ENCODE measurements at places on chromosomes 4 and X.

DNA sequence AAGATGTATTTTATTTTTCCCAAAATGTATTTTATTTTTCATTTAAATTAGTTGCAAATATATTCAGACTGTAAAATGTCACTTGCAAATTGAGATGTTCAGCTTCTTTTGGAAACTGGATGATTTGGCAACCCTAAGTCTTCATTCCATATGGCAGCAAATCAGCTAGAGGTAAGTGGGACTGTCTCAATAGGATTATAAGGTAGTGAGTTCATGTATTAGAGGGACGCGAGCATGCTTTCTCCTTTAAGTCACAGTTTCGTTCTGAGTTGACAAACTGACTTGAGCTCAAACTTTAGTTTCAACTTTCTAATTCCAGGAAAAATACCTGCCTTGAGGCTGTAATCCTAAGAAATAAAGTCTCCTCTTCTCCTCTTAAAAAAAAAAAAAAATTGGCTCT, 44.2 kb upstream of the TMEM131L start:
- DNase-seq, result no peak

DNA sequence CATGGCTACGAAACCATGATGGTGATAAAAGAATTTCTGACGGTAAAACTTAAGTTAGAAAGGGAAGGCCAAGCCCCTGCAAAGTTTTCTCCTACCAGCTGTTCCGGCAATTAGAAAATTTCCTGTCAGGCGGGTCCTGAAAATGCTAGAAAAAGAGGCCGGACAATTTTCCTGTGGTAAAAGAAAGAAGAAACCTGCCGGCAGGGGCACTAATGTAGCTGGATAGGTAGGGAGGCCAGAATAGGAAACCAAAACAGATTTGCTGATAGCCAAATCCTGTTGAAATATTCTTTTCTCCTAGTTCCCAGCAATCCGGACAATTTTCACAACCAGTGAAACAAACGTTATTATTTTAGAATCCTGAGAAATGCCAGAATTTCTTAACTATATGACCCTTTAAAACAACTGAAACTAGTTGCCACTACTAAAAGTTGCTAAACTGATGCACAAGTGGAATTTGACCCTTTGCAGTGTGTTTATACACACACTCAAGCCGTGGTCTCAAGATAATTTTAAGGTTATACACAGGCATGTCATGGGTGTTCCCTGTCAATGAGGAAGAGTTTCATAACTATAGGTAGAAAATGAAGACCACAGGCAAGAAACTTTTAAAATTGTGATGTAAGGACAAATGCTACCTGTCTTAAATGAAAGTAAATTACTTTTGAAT, 47.7 kb downstream of the RPS6KA3 start:
- DNase-seq, result no peak

GRCh38 chrX:35244796-35245508, 302.4 kb downstream of the FAM47B start:
- DNase-seq, result no peak

GRCh38 chrX:22135994-22136684, 104.0 kb downstream of the PHEX start:
- peak; percentile 58 for DNase-seq

DNA sequence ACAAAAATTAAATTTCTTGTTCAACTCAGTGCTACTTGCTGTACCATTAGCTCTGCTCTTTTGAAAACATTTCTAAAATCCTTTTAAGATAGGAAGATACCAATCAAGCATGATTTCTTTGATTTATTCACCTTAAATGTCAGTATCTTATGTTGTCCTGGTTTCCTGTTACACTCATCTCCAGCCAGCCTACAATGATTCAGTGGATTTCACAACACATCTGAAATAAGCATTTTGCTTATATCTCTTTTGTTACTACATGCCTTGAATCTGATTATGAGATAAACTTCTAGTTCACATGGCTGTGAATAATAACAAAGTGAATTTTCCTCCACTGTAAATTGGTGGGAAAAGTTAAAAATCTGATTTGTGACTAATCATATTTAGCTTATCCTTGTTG, 112.5 kb upstream of the BMP3 start:
- DNase-seq, result peak; percentile 32

- no peak for DNase-seq
These were observed 8.3 kb downstream of the GAB3 start for GRCh38 chrX:154742613-154743012.

GRCh38 chr4:138053641-138054301, 188.4 kb downstream of the SLC7A11 start:
- peak; percentile 95 for DNase-seq

- DNase-seq, result peak; percentile 62
These were observed 51.7 kb downstream of the HAND2 start for GRCh38 chr4:173478201-173478912.

DNA sequence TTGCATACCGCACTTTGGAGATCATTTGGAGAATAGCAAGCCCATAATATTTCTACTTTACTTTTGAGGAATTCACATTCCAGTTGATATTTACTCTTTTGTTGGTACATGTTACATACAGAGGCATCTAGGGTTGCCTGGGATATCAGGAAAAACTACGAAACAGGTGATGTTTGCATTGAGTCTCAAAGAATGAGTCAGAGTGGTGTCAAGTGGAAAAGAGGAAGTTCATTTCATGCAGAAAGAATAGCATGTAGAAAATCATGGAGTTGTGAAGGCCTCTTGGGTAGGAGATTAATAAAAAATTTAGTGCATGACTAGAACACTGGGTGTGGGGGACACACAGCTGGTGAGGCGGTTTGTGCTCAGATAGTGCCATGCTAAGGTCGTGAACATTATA, 33.5 kb upstream of the ELOVL6 start:
- no peak for DNase-seq

- DNase-seq, result no peak
These were observed 186.6 kb downstream of the NKX6-1 start for GRCh38 chr4:84312426-84313012.

DNA sequence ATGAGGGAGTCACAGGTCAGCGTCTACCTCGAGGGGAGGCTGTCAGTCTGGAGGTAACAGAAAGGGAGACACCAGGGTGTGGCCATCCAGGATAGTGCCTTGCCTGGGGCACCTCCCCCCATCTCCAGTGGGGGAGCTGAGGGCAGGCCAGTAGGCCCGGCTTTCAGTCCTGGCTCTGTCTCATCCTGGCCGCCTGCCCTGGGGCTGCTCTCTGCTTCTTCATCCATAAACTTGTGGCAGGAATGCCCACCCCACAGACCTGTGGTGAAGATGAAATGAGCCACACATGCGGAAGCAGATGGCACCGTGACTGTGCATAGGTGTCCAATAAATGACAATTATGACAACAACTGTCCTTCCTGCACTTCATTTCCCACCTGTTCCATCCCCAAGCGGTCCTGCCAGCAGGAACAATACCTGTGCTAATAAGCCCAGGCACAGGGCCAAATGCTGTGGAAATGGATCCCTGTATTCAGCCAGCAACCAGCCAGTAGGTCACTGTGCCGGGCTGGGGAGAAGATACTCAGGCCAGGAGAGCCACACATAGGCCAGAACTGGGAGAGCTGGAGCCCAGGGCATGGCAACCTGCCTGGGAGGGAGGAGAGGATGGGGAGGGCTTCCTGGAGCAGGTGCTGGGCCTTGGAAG, 30.2 kb downstream of the TRO start:
- no peak for DNase-seq

DNA sequence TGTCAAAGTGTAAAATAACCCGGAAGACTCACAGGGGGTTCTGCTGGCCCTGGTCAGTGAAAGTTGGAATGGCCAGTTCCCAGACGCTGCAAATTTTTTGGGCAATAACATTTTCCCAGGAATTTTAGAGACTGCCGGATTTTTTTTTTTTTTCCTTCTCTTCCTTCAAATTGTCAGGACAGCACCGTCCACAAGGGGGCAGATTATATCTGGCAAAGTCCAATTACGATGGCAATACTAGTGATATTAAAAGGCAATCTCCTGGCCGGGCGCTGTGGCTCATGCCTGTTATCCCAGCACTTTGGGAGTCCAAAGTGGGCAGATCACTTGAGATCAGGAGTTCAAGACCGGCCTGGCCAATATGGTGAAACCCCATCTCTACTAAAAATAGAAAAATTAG, 20.5 kb downstream of the SLC25A5 start:
- DNase-seq, result peak; percentile 47

DNA sequence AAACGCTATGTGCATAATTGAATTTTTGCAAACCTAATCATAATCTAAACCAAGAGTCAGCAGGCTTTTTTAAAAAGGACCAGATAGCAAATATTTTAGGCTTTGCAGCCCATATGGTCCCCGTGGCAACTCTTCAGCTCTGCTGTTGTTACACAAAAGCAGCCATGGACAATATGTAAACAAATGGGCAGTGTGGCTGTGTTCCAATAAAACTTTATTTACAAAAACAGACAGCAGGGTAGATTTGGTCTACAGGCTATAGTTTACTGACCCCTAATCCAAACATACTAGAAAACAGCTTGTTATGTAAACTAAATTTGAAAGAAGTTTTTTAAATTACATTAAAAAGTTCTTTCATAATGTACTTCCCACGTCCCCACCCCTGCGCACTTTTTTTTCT, 53.1 kb downstream of the FUNDC1 start:
- no peak for DNase-seq

DNA sequence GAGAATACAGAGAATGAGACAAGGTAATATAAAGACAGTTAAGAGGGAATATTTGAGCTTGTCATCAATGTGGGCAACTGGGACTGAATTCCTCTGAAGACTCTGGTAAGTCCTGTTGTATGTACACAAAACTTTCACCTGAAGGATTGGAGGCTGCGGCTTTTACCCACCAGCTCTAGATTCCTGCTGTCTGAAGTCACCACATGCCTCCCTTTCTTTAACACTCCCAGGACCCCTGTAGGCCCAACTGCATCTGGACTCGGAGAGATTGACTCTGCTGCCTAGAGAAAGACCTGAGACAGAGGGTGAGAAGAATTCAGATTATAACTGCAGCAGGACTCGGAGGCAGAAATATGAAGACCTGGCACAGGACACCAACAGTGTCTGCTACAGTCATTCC, 1048.0 kb downstream of the PDHA2 start:
- DNase-seq, result no peak

DNA sequence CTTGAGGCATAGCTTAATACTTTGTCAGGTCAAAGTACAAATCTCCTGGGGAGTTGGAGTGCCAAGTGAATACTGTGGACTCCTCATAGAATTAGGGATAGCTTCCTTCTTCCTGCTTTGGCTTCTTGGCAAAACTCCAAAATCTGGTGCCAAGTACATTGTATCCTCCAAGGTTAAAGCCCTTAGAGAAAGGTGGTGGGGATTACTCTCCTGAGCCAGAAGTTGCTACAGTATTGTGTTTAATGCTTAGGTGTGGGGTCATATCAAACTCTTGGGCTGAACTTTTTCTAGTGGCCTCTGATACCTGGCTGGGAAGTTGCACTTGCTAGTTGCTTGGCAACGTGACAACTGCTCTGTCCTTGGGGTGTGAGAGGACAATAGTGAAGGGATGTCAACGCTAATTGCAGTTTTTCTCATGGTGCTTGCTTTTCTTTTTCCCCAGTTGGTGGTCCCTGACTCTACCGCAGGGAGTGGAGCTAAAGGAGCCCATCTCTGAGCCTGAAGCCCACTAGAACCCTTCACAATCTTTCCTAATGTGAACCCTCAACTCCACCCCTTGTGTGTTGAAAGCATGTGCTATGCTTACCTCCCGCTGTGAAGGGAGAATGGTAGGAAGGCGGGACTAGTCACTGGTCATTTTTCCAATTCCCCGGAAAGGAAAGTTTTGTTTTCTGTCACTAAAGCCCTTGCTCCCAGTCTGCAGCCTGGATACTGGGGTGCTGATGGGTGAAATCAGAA, 35.5 kb downstream of the DLG3 start:
- DNase-seq, result no peak

- no peak for DNase-seq
These were observed 204.7 kb upstream of the GABRA2 start for GRCh38 chr4:46594661-46595060.

- DNase-seq, result peak; percentile 0
These were observed 40.5 kb downstream of the MED14 start for GRCh38 chrX:40694802-40695201.

DNA sequence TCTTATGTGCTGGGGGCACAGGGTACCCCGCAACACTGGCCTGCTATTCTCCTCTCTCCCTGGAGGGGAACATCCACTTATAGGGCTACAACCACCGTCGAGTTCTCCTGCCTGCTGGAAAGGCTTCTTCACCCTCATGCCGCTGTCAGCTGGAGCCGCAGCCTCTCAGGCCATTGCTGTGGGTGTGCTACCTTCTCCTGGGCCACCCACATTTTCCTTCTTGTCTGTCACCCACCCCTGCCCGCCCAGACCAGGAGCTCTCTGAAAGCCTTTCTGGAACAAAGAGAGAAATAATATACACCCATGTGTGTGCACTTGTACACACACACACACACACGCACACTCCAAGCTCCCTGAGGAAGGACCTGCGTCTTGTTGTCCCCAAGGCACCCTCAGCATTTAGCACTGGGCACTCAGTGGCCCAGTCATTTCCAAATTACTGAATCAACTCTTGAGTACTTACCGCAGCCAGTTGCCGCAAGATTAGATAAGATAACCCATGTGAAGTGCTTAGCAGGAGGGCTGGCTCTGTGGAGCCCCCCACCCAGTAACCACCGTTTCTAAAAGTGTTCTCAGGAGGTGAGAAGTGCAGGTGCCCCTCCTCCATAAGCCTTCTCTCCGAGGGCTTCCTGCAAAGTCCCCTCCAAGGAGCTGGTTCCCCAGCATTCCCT, 50.2 kb downstream of the CPZ start:
- DNase-seq, result no peak

- no peak for DNase-seq
These were observed 94.2 kb downstream of the MFAP3L start for GRCh38 chr4:169931964-169932363.

- peak; percentile 87 for DNase-seq
These were observed 106.8 kb downstream of the ELOVL6 start for GRCh38 chr4:110091434-110092140.

DNA sequence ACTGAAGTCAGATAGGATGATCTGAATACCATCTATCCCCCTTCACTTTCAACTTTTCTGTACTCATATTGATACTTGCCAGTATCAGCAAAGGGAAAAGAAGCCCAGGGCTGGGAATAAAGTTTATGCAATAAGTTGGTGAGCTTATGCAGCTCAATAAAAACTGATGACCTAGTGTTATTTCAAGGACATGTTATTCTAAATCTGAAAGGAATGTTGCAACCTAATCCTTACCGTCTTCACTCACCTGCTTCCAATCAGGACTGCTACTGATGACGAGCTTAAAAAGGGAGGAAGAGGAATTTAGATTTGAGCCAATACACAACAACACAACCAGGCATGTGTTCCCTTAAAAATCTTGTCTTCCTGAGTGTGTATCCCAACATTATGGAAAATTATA, 419.9 kb downstream of the SPRY1 start:
- peak; percentile 41 for DNase-seq

DNA sequence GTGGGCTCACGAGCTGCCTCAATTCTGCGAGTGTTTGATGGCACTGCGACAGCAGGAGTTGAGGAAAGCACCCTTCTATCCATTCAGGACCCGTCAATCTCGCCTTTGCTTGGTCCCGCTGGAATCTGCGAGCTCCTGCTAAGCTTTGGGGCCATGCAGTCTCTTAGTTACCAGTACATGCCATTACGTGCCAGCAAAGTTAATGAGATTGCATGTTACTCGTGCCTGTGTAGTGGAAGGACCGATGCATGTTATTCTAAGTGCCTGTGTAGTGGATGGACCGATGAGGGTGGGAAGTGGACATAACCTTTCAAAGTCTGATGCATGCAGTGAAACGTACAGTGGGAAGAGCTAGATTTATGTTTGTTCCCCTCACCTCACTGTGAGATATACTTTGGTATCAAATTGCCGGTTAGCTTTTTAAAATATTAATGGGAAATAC, 569 bp downstream of the RPS3A start:
- peak; percentile 22 for DNase-seq

All from fibroblast of skin of right quadriceps (primary cell).